ENCODE measurements at places on chromosomes 2 and 18.

DNA sequence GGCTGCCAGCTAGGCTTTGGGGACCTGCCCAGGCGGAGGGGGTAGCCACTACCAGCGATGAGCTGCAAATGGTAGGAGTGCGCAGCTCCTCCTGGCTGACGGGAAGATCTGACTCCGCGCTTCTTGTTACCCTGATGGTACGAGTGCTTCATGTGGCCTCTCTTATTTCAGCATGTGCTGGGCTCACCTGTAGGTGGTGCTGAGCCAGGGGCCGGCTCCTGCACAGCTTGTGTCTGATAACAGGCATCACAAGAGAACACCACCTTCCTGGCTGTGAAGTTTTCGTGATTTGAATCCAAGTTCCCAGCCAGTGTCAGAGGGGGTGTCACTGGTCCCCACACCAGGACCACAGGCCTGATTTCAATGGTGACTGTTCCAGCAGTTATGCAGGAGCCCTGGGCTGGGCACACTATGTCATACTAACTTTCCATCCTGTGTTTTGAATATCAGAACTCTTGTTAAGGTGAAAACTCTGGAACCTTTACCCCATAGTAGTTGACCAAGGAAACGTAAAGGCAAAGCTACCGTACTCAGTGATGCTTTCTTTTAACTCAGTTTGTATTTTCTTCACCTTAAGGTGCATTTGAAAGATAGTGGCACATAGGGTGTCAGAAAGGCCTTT lies 28.0 kb downstream of the APCDD1 start:
- no peak for DNase-seq

DNA sequence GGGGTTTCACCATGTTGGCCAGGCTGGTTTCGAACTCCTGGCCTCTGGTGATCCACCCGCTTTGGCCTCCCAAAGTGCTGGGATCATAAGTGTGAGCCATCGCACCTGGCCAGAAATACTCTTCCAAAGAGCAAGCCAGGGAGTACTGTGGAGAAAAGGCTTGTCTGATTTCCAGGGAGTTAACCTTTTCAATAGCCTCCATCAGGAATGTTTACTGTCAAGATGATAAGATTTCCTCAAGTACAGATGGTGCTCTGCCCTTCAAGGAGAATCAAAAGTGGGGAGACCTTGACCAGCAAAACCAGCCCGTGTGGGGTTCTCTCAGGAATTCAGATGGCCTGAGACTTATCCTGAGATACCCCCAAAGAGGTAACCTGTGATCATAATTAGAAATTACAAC lies 237.2 kb downstream of the PRKCE start:
- DNase-seq, result no peak

- DNase-seq, result no peak
These were observed 2.7 kb upstream of the ESPNL start for GRCh38 chr2:238097201-238097987.

DNA sequence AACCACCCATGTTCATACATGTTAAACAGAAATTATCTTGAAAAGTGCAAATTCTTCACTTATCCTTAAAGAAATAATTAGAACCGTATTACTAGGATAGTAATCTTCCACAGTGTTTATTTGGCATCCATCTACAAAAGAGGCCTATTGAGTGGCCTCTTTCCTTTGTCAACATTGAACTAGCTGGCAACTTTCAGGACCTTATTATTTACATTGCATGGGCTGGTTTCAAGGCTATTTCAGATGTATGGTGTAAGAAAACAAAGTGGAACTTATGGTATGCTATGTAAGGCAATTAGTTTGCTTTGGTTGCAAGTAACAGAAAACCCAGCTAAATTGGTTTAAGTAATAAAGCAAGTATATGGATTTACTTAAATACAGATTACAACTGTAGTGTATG lies 324.6 kb downstream of the RBM43 start:
- no peak for DNase-seq

DNA sequence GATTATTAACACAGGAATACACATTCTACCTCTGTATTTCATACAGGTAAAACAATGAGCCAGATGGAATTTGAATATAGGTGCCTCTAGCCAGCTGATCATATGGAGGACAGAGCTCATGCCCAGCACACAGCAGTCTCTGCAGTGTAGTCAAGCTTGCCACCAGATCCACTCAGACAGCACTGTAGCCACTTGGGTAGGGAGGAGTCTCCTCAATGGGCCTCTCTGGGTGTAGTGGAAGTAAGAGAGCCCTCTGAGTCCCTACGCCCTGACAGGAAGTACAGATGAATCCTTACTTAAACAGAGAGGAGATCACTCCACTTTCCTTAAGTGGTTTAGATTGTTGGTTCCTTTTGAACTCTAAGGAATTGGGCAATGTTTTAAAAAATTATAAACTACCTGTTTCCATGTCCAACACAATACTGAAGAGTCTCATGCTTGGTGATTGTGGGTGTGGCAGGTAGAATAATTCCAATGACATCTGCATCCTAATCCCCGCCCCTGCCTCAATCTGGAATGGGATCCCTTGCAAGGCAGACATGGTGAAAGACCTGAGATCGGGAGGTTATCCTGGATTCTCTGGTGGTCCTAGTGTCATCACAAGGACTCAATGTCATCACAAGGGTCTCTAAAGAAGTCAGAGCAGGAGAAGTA lies 23.0 kb upstream of the TMEM200C start:
- no peak for DNase-seq

DNA sequence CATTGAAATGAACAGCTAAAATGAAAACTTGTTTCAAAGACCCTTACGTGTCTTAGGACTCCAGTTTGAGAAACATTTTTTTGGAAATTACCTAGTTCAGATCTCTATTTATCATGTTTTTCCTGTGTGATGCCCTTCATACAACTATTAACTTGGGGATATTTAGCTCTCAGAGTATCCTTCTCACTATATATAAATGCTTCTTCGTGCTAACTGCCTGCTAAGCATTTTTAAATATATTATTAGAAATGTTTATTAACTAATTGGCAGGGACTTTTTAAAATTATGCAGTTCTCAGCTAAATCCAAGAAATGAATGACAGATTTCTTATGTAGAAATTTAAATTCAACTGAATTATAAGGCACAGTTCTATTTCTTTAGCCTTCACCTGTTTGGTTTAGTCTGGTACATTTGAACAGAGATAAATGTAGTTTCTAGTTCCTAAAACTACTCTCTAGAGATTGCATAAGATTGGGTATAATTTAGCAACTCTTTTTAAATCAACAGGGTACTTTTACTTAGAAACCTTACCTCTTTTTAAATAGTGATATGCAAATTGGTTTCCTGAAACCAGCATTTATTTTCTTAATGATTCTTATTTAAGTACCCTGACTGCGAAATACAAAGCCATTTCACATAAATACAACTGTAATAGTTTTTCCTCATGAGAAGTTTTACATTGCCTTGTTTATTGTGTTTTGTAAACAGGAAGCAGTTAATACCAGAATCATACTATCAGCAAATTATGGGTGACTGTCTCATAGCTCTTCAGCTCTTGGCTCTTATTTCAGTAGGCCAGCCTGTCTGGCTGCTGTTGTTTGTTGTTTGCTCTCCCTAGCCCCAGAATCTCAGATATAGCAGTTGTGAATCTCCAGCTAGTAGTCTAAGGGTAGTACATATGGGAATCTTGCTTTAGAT lies 140.7 kb downstream of the PTRHD1 start:
- no peak for DNase-seq

- DNase-seq, result no peak
These were observed 10.4 kb upstream of the KCNE4 start for GRCh38 chr2:223041527-223042109.

- no peak for DNase-seq
These were observed 899 bp downstream of the RAX start for GRCh38 chr18:59272221-59272888.

GRCh38 chr18:75183524-75183923 lies 25.4 kb downstream of the PTGR3 start:
- DNase-seq, result no peak

DNA sequence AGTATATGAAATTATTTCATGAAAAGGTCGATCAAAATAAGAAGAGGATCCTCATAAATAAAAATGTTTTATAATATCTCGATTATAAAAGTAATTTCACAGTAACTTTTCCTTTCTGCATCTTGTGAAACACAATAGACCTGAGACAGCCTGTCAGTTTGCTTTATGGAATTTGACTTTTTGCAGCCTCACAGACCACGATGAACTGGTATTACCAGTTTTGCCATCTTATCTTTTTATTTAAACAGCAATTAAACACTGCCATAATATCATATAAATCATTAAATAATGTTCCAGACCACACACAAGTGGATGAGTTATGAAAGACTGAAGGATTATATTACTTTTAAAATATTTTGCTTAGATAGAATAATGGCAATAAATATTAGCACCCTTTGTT lies 10.7 kb upstream of the GALNT3 start:
- no peak for DNase-seq

GRCh38 chr2:122389694-122390093 lies 634.2 kb downstream of the TSN start:
- DNase-seq, result no peak

DNA sequence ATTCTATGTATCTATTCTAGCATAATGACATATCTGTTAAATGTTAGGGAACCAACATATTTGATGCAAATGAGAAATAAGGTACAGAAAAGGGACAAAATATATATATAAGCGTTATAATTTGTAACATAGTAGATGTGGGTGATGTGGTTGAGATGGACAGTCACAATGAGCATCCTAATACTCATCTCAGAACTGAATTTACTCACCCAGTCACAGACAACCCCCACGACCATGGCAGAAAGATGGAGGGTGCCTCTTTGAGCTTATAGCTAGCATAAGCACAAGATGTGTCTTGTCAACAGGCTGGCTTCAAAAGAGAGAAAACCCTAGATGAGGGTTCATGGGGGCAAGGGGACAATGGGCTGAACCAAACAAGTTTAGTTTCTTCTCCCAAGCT lies 9.1 kb upstream of the DSG3 start:
- DNase-seq, result no peak

DNA sequence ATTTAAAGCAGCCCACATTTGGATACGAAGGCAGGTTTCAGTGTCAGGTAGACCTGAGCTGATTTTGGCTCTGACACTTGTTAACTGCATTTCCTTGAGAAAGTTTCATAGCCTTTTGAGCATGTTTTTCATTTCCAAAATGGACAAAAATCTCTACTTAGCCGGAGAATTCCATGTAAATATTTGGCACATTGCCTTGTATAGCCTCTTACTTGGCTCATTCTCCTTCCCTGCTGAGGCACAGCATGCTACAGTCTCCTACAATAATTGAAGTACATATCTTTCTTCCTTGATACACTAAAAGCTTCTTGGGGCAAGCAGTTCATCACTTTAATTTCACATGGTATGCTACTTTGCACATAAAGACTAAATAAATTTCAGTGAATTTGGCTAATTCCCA lies 772.2 kb upstream of the CHAC2 start:
- DNase-seq, result no peak

- no peak for DNase-seq
These were observed 60.0 kb upstream of the AGAP1 start for GRCh38 chr2:235433860-235434259.

DNA sequence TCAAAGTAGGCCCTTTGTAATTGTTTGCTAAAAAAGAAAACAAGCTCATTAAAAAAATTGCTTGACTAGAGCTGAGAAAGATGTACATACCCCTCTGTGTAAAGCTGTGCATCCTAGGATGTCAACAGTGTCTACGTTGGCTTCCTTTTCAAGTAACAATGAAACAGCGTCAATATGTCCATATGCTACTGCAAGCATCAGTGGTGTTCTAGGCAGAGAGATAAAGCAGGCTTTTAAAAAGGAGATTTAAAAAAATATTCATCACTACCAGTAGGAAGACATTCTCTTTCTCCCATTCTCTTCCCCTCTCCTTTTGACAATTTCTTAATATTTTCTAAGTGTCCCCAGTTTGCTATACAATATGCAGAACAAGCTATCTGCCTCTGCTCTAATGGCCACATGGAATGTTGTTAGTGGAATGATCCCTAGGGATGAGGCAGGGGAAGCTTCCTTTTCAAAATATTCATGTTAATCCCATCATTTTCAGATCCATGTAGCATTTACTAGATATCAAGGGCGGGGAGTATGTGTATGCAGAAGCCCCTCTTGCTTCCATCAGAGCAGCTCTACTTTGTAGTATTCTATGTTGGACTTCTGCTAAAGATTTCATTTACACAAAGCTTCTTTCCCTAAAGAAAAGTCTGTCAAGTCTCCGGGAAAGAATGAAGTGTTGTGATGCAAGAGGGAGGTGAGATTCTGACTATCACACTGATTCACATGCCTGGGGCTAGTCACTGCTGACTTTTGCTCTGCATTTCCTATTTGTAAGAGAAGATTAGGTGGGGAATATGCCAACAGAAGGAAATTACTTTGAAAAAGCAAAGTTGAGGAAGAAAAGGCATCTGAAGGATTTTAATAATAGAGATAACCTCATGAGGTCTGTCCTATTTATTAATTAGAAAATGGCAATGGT lies 81.5 kb upstream of the PGAP1 start:
- DNase-seq, result no peak

DNA sequence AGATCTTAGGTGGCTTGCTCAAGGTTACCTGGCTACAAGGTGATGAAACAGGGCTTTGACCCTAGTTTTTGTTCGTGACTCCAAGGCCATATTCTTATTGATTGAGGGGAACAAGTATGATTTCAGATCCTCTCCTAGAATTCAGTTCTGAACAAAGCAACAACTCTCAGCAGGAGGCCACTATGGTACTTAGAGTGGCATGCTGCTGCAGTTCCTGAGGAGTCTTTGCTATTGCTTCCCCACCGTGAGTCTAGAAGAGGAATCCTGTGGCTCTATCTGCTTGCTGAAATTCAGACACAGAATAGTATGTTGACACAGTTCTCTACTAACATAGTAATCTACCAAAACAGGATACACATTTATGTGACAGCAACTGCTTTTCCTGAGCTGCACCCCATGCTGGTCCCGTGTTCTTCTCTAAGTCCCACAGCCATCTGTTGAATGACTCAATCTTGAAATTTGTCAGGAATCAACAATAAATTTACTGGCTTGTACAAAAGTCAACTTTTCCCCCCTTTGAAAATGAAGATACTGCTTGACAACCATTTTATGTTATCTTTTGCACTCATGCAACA lies 4.1 kb downstream of the TGFBRAP1 start:
- no peak for DNase-seq

- no peak for DNase-seq
These were observed 46.9 kb upstream of the NDUFV2 start for GRCh38 chr18:9055626-9056025.

GRCh38 chr2:177489719-177490301 lies 97.2 kb downstream of the AGPS start:
- no peak for DNase-seq

- DNase-seq, result no peak
These were observed 44.5 kb upstream of the MYCN start for GRCh38 chr2:15895615-15896469.

GRCh38 chr18:62377131-62377807 lies 52.2 kb downstream of the TNFRSF11A start:
- DNase-seq, result no peak

- no peak for DNase-seq
These were observed 112.8 kb upstream of the ATL2 start for GRCh38 chr2:38489846-38490245.

Measured in CD4-positive, alpha-beta T cell treated with Interleukin-15 for 1 hour (primary cell).